Activated gamma-delta T cell treated with Interleukin-2 at 50 U/mL for 16 hours (primary cell): ENCODE measurements at places on chromosomes 6 and 20.

DNA sequence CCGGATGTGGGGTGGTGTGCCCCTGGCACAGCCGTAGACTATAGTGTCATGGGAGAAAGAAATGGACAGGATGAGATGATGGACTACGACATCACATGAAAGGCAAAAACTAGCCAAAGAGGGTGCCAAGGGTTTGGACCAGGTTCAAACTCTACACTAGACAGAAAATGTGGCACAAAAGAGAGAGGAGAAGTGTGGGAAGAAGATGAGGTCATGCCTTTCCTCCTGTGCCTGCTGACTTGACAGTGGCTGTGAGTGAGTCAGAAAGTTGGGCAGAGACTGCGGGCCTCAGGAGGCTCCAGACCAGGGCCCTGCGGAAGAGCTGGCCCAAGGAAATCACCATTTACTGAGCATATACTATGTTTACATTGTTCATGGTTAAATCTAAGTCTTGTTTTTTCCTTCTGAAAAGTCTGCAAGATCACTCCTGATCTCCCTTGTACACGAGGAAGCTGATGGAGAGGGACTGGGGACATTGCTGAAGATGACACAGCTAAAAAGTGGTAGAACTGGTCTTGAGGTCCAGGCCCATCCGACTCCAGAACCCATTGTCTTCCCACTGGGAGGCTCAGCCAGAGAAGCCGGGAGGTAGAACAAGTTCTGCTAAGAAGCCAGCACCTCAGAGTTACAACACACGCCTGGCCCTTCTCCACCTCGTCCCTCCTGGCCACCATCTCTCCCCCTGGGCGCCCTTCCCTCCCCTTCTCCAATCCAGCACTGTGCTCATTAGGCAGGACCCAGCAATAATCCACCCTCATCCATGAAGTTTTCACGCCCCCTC, 35.6 kb downstream of the CNKSR3 start:
- DNase-seq, result no peak

DNA sequence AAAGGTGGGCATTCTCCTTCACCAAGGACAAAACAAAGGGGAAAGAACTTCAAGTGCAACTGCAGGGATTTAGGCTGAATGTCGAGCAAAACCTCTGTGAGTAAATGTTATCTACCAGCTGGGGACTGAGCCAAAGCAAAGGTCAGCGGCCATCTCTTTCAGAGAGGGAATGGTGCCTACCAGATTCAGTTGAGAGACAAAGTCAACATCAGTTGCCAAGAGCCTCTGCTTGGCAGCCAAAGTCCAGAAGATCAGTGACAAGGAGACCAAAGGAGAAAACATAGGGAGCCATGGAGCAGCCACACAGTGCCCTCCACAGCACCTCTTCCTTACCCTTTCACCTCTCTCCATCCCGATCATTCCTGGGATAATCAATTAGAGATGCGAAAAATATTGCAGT, 472.5 kb downstream of the KIF16B start:
- DNase-seq, result no peak

DNA sequence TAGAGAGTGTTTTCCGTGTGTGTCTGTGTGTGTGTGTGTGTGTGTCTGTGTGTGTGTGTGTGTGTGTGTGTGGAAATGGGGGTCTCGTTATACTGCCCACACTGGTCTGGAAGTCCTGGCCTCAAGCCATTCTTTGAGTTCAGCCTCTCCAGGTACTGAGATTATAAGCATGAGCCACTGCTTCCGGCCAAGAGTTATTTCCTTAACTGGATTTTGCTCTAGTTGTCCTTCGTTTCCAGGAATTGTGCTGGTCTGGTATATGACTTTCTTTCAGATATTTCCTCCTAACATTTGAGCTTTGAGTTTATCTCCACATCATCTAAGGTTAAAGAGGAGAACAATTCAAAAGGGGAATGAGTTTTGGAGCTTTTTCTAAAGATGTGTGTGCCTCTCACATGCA, 124.8 kb downstream of the SH3BGRL2 start:
- DNase-seq, result no peak

- DNase-seq, result no peak
These were observed 200.5 kb downstream of the PLCB4 start for GRCh38 chr20:9269280-9269971.

DNA sequence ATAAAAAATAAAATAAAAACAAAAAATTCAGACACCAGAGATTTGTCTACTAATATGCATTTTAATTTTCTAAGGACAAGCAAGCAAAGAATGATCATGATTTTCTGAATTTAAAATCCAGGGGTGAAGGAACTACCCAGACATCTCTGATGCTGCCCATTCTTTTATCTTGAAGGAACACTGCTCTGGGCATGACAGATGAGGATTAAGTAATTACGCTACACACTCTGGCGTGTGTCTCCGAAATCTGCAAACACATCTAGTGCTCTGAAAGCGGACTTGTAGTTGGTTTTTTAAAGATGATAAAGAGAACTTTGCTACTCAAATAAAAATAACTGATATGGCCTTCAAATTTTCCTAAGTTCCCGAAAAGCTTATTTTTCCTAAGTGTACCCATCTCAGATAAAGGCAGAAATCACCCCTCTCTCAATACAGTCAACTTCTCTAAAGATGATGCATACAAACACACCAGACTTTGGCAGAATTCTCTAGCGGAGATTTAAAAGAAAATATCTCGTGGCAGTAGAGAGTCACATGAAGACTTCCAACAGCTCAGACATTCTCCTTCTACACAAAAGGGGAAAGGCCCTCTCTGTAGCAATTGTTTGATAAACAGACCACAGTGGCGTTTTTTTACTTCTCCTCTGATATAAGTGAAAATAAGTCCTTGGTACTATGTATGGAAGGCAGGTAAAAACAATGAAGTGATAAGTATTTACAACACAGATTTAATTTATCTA, 133.8 kb downstream of the BACH2 start:
- DNase-seq, result no peak

GRCh38 chr6:136816656-136817055, 5.7 kb upstream of the PEX7 start:
- no peak for DNase-seq

GRCh38 chr6:16092990-16093389, 35.9 kb upstream of the MYLIP start:
- no peak for DNase-seq

DNA sequence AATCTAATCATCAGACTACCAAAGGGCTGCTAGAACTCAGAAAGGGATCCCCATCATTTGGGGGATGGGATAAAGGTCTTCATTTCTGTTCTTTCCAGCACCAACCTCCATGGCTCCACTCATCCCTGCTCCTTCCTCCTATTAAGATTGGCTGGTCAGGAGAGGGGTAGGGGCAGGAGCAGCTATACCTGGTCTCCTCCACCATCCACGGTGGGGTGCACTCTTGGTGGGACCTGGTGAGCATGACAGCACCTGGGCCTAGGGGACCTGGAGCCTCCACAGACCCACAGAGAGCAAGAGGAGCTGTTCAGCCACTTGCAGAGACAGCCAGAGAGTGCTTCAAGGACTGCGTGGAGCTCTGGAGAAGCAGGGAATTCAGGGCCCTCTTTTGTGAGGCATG, 6.1 kb upstream of the ULBP2 start:
- no peak for DNase-seq

DNA sequence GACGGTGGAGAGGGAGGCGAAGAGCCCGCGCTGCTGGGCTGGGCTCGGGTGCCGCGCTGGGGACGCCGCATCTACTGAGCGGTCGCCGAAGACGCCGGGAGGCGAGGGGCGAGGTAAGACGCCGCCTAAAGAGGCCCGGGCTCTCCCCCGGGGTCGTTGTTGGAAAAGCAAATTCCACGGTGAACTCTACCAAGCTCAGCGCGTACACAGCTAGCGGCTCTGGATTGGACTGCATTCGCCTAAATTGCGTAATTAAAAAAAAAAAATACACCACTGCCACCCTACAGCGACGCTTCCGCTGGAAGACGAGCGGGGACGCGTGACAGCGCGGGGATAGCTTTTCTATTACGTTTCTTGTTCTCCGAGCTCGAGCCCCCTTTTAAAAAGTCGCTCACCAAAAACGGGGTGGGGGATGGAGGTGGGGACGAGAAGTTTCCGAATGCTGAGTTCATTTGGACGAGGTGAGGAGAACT, 92.0 kb upstream of the PRDM1 start:
- peak; percentile 27 for DNase-seq

DNA sequence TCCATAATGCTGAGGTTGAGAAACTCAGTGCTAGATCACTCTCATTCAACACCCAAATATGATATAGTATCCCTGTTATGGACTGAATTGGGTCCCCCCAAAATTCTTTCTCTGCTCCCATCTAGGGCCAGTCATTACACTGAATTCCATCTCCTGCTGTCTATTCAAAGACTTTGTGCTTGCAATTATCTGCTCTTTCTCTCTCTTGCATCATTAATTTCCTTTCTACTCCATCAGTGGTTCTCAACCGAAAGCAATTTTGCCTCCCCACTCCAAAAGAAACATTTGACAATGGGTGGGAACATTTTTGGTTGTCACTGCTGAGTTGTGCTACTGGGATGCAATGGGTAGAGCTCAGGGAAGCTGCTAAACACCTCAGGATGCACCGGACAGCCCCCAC, 271.5 kb upstream of the CDYL start:
- DNase-seq, result no peak

DNA sequence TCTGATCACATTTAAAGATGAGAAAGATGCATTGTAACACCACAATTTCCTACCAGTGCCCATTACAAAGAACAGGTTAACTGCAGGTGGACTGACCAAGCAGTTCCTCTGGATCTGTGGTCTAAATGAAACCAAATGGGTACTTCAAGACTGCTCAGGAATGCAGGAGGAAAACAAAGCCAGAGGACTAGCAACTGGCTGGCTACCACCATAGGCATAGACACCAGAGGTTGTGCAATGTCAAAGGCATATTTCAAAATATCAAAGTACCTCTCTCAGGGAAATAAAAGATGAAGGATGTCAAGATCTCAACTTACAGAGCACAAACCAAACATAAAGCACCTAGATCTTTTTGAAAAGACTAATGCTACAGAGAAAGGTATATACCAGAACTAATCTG, 65.5 kb downstream of the GMDS start:
- no peak for DNase-seq

- DNase-seq, result no peak
These were observed 63.5 kb downstream of the IRF4 start for GRCh38 chr6:455006-455585.

GRCh38 chr6:122339661-122340060, 59.8 kb upstream of the HSF2 start:
- no peak for DNase-seq

DNA sequence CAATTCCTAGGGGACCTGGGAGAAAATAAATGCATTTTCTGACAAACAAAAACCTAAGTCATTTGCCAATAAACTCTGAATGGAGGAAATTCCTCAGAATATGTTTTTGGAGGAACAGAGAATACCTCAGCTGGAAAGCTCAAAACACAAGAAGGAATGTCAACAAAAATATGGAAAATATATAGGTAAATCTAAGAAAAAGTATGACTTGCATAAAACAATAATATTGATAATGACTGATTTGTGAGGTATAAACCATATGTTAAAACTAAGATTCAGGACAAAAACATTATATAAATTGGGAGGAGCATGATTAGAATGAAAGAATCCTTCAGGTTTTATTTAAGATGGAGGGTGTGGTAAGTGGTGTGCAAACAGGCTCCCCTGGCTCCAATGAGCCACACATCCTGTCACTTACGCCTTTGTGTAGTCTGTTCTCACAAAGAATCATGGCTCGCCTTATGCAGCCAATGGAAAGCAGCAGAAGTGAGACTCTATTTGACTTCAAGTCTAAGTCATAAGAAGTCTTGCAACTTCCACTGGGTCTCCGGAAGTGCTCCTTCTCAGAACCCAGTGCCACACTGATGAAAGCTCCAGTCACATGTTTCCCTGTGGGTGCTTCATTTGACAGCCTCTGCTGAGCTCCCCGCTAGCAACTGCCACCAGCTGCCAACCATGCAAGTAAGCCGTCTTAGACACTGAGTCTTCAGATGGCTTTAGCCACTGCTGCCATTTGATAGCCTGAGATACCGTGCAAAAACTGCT, 8.1 kb downstream of the CFAP61 start:
- no peak for DNase-seq

DNA sequence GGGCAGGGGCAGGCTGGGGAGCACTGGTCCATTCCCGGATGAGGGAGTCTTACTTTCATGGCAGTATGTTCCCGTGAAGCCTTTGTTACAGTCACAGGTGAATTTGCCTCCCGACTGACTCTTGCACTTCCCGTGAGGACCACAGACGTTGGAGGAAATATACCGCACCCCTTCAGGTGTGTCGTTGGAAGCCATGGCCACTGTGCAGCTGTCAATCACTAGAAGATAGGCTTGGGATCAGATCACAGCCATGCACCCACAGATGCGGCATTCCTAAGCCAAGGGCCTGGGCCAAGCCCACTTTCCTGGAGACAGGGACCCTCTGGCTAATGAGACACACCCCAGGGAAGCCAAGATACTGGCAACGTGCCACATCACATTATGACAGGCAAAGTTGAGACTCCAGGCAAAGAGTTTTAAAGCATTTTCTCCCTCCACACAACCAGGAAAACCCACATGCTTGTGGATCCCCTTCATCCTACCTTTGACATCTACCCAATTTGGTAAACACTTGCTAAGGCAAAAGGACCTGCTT, 26.8 kb downstream of the JAG1 start:
- DNase-seq, result no peak
